ENCODE measurements at places on chromosomes 1 and 21.

DNA sequence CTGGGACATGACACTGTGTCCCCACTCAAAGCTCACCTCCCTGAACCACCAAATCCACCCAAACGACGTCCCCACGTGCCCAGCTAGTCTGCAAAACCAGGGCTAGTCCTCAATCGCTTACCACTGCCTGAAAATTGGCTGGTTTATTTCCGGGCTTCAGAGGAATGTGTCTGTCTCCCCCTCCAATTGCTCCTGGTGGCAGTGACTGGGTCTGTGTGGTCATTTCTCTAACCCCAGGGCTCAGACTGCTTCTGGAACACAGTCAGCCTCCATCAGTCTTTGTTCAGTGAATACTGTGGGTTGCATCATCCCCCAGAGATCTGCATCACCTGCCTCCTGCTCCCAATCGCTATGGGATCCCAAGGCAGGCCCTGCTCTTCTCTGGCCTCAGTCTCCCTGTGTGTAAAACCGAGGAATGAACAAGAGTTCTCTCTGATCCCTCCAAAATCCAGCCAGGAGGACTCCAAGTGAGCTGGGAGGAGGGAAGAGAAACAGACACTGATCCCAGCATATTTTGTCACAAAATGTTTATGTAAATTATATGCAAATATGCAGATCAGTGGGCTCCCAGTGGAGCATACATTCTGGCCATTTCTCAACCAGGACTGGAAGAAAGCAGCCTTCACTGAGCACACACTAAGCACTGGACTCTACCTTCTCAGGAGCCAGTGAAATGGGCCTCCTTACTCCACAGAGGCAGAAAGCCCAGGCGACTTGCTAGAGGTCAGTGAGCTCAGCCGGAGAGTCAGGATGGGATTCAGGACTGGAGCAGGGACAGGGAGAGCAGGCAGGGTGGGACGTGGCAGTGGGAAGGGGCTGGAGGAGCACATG, 20.9 kb downstream of the SDC3 start:
- no peak for DNase-seq

- DNase-seq, result no peak
These were observed 83.1 kb upstream of the IRF2BP2 start for GRCh38 chr1:234692966-234693580.

DNA sequence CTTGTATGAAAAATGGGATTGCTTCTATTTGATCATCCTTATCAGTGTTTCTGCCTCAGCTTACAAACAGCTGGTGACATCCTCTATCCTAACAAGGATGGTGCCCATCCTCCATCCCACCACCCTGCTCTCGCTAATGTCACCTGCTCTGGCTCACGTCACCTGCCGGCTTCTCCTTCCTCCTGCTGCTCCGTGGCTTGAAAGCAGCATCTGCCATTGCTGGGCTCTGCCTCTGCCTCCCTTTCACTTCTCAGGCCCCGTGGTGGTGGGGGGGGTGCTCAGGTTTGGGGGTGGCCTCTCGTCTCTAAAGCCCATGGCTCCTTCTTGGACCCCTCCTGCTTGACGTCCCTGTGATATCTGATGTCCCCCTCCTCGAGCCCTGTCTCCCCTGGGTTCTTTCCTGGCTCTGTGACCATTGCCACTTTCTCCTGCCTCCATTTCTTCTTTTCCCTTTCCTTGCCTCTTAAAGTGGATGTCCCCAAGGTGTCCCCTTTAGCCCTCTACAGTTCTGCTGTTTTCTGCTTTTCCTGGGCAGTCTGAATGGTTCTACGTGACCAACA, 135.5 kb upstream of the ERRFI1 start:
- no peak for DNase-seq

DNA sequence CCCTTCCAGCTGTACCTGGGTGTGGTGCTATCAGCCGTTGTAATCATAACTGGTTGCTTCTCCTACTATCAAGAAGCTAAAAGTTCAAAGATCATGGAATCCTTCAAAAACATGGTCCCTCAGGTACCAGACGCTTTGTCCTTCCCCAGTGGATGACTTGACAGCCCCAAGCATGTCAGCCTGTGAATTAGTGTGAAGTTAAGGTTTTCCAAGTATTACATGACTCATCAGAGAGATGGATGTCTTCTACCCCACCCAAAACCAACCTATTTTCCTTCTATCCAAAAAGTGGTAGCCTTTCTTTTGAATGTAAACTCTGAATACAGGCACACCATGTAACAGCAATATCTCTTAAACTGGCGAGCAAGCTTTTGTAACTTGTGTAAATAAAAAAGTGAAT, 15.1 kb downstream of the ATP1A1 start:
- DNase-seq, result no peak

- no peak for DNase-seq
These were observed 672.8 kb downstream of the LMO4 start for GRCh38 chr1:88001460-88001859.

DNA sequence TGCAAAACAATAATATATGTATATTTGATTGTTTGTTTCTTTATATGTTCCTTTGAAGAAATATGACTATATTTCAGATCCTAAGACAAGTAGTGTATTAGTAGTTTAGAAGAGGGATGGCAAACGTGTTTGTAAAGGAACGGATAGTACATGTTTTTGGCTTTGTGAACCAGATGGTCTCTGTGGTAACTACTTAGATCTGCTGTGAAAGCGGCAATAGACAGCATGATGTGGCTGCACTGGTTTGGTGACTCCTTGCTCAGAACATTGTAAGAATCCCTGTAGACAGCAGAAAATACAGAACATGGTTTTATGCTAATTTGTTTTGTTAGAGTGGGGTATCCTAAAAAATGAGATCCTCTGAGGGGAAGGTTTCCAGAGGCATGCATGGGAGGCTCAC, 3.1 kb downstream of the ACADM start:
- no peak for DNase-seq

- DNase-seq, result no peak
These were observed 102.3 kb upstream of the FGGY start for GRCh38 chr1:59194621-59195020.

DNA sequence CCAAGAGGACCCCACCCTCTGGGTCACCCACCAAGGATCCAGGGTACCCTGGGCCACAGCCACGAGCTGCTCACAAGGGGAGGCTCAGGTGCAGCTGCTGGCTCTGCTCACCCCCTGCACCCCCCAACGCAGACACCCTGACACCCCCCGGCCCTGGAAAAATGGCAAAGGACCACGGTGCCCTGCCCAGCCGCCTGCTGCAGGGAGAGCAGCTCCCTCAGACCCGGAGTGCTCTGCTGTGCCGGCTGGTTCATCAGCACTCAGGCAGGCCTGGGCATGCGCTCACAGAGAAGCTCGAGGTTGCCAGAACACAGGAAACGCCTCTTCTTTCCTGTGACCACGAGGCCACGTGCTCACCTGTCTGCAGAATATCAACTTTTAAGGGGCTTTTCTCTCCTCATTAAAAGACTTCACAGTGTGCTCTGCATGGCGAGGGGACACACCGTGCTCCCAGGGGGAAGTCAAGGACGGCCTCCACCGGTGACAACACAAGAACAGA, 4.3 kb upstream of the C1QTNF12 start:
- peak; percentile 48 for DNase-seq

Measured in stimulated activated CD4-positive, alpha-beta T cell treated with anti-CD3 and anti-CD28 coated beads, Interleukin-1b, Interleukin-23, amount 100 ng/mL, for 4 hours (primary cell).